ENCODE measurements at places on chromosomes 3 and 15. TPM values are rescaled to one million over a fixed set of nuclear protein-coding genes. Genes with fewer than 3 reads are reported as not detected.

GRCh38 chr15:55401786-55402246, 6.3 kb downstream of the CCPG1 start:
- DNase-seq = no peak

DNA sequence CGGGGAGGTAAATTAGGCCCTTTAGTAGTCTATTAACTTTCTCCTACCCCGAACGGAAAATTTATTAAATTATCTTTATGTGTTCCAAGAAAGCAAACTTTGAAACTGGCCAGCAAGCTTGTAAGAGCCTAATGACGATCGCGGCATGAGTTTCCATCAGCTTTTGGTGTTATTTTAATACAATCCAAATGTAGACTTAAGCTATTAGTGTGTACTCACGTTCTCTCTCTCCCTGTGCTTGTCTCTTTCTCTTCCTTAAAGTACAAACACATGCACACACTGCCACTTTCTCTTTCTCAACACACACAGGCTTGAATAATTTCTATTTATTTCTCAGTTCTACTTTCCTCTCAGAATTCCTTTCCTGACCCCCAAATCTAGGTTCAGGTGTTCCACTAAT, 108.8 kb upstream of the MME start:
- no peak for DNase-seq

Gene PYGO1
- 7.7 TPM for total RNA-seq

Gene CSPG4
- total RNA-seq = 20.5 TPM

- no peak for DNase-seq
These were observed 13.2 kb upstream of the IQCF5 start for GRCh38 chr3:51888463-51889105.

Gene PTX3
- 1.4 TPM for total RNA-seq

DNA sequence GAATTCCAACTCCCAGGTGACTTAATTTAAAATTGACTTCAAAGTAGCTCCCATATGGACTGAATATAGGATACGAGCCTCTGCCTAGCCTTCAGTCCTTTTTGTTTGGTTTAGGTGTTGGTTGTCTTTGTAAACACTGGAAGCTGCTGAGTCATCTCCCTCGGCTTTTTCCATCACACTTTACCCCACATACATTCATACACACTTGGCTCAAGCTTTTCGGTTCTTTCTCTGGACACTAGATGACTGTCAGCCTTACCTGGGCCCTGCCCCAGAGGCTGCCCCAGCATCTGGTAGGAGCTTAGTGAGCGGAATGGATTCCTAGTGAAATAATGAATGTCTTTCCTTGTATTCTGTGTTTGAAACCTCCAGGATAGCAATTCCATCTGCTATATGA, 201.5 kb upstream of the IL12A start:
- DNase-seq = peak; percentile 62

DNA sequence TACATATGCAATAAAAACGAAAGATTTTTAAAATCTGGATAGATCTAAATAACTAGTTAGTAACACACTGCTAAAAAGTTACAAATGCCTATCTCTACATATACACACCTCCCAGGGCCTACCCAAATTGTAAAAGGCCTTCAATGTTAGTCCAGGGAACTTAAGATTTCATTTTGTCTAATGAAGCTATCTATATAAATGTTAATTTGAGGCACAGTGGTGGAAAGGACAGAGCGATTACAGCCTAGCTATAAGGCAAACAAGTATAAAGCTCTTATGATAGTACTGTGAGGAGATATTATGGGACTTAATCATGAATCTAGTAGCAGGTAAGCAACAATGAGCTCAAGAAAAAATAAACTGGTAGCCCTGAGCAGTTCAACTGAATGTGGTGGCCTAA, 101.7 kb downstream of the STAG1 start:
- DNase-seq = no peak

DNA sequence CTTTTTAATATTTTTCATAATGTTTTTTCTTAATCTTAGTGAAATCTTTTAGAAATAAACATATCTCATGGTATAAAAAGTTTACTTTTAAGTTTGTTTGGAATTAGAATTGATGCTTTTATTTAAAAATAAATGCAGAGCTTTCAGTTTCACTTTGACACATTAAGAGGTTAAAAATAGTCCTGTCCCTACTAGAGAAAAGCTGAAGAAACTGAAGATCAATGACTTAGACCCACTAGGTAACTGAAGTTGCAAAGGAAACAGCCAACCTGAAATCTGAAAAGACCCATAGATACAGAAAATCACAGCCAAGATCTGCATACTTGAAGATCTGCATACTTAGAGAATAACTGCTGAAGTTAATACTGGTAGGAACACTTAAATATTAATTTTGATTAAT, 237.6 kb downstream of the RAP2B start:
- DNase-seq = no peak

Gene MITF
- 62.0 TPM for total RNA-seq

GRCh38 chr3:114157321-114157720, 21.5 kb downstream of the DRD3 start:
- no peak for DNase-seq

DNA sequence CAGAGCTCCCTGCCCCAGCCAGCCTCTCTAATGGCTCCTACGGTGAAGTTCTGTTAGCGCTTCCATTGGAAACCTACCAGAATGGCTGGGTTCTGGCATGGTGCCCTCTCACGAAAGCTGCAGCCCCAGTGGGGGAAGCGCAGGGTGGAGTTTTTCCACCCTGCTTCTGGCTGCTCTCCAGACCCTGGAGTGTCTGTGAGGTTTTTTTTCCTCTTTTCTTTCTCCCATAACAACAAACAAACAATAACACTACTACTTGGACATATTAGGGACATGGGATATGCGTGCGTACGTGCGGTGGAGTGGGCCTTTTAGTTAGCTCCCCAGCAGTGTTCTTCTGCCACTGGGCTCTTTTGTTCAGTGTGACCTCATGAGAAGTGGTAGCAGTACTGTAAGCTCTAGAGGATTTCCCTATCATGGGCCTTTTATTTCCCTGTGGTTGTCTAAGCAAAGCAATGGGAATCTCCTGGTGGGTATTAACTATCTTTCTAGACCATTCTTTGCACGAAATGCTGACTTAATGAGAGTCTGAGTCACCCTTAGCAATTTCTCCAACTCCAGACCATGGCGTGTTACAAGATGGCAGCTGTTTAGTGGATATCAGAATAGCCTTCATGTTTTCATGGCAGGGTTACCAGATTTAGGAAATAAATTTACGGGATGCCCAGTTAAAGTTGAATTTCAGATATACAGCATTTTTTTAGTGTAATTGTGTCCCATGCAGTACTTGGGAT, 161.9 kb downstream of the FNDC3B start:
- peak; percentile 74 for DNase-seq

Gene LMAN1L
- not detected for total RNA-seq

DNA sequence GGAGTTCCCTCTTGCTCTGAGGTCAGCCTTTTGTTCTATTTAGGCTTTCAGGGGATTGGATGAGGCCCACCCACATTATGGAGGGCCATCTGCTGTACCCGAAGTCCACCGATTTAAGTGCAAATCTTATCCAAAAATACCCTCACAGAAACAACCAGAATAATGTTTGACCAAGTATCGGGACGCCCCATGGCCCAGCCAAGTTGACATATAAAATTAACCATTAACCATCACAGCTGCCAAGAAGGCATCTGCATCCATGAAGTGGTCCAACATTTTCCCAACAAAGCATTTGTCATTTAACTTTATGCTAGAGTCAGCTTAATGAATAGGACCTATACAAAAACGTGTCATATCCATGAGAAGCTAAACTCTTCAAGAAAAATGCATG, 46.2 kb upstream of the TBC1D23 start:
- no peak for DNase-seq

DNA sequence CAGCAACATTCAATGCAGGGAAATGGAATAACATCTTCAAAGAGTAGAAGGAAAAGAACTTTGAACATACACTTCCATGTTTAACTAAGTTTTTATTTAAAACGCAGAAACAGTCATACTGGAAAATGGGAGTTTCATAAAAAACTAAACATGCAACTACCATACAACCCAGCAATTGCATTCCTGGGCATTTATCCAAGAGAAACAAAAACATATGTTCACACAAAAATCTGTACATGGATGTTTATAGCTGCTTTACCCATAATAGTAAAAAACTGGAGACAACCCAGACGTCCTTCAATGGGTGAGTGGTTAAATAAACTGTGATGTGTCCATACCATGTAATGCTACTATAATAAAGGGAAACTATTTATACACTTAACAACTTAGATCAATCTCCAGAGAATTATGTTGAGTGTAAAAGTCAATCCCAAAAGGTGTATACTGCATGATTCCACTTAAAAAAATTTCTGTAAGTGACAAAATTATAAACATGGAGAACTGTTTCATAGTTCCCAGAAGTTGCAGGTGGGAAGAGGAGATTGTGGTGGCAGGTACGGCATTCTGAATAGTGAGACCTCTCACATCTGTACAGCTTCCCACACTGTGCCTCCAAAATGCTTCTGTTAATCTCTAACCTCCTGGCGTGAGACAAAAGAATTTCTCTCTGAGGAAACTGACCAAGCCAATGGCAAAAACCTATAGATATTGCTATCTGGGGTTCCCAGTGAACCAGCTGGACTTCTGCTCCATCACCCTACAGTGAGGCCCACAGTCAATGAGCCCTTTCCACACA, 23.1 kb downstream of the ISG20 start:
- DNase-seq = no peak

Gene A4GNT
- not detected for total RNA-seq

- no peak for DNase-seq
These were observed 13.3 kb upstream of the CD47 start for GRCh38 chr3:108103886-108104797.

Gene SATB1
- total RNA-seq = 39.9 TPM

Gene ZBTB38
- 159 TPM for total RNA-seq

Gene PLSCR4
- 47.3 TPM for total RNA-seq

DNA sequence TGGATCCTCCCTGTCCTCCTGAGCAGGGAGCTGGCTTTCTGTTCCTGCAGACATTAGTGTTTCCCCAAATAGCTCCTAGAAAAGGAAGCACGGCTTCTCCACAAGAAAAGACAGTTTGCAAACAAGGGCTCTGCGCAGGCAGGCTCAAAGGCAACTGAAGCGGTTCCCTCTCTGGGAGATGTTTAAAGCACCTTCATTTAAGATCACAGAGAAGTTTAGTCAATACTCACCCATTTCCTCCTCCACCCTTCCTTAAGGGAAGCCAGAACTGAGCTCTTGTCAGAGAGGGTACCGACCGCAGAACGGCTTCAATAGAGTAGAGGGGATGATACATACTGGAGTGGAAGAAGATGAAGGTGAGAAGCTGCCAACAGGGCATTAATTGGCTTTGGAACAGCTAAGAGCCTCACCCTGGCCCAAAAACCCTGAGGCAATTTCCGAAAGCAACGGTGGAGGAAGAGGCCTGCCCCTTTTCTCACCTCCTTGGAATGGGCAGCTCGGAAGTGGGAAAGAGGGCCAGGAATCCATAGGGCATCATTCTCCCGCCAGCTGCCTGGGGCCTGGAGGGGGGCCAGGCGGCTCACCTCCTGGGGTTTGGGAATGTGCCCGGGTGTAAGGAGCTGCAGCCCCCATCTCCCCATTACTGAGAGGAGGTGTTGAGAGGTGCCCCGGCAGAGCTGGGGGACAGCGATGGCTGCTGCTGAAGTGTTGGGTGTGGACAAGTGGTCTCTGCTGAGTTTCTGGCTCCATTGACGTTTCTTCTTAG, 4.8 kb upstream of the EPHB3 start:
- no peak for DNase-seq

DNA sequence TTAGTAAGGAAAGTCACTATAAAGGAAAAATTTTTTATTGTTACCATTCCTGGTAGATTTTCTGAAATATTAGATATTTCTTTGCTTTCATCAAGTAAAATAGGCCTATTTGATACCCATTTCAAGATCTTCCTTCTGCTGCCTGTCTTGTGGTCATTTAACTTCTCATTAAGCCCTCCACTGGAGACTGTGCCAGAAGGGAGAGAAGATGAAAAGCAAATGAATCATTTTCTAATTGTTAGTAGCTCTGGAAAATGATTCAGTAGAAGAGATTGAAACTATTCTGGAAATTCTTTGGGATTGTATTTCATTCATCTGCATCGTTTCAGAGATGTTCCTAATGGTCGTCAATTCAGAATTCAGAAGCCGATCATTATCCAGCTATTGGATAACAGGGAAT, 3.2 kb downstream of the KCTD6 start:
- no peak for DNase-seq

DNA sequence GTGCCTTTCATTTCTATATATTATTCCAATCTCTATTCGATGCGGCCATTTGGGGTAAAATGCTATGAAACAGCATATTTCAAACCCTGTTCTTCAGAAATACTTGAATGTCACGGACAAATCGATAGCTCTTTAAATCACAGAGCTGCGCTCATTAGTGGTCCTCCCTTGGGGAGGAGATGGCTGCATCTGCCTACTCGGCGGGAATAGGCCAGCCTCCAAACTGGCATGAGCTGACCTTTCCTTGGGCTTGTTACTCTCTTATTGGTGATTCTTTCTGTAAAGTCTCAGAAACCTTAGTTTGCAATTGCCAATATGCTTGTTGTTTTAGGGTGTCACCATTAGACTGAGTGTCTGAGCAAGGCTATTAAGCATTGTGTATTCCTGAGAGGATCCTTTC, 120.9 kb downstream of the BDH1 start:
- no peak for DNase-seq

Measured in mucosa of gallbladder (tissue), 1 donor.